ENCODE measurements at places on chromosomes 16 and 17.

GRCh38 chr16:69566981-69567680, 1.4 kb downstream of the NFAT5 start:
- DNase-seq, result peak; percentile 33

DNA sequence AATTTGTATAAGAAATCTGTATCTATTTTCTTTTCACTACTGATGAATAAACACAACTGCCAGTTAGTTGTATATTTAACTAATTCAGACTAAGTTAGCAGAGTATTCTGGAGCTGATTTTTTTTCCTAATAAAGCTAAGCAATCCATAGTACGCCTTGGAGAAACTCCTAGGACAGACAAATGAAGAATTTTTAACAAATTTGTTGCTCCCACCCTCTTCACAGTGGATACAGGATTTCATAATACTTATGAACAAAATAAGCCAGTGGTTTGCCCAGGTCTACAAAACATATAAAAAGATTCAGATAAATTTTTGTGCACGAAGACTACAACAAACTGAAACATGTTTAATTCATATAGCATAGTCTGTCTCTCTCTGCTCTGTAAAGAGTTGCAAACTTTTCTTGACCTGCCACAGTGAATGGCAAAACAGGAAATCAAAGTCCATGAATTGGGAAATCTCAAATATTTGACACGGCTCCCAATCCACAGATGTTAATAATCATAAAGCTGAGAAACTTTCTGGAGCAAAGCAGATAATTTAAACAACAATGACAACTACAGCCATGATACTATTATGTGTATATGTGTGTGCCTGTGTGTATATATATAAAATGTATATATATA, 594 bp upstream of the ABCA6 start:
- no peak for DNase-seq

GRCh38 chr16:66899945-66900710, 18.6 kb downstream of the CDH16 start:
- DNase-seq, result peak; percentile 23

DNA sequence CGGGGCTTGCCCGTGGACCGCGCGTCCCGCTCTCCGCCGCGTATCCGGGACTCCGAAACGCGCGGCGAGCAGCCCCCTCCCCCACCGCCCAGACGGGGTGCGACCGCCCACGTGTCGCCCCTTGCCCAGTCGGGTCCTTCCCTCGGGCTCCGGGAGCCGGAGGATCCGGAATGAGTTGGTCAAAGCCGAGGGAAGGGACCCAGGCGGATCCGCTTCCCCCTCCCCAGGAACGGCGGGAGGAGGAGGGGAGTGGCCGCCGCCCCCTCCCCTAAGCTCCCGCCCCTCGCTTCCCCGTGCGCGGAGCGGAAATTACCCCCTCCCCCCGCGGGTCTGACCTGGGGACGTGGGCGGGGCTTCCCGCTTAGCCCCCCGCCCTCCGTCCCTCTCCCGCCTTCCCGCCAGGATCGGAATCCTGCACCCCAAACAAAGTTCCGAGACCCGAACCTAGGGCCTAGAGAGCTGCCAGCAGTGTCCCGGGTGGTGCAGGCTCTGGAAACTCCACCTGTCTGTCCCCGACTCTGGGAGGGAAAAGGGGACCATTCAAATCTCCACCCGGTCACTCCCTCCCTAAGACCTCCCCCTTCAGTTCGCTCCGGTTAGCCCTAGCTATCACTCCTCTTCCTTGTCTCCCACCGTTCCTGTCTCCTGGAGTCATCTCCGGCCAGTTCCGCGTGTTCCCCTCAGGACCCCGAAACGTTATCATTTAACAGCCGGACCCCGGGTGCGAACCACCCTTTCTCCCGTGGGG, 1.0 kb upstream of the IGF2BP1 start:
- peak; percentile 95 for DNase-seq

- no peak for DNase-seq
Measured at GRCh38 chr16:81401035-81401950, 43.3 kb upstream of the CMIP start.

Data from NCI-H510A treated with DMSO at 0.1 percent for 48 hours (cell line).